ENCODE measurements at places on chromosomes 5 and 9. TPM values are rescaled to one million over a fixed set of nuclear protein-coding genes. Genes with fewer than 3 reads are reported as not detected.

LCN1 gene
- not detected for polyA plus RNA-seq

HMMR gene
- not detected for polyA plus RNA-seq

HACD4 gene
- 0.16 TPM for polyA plus RNA-seq

HSPA4 gene
- polyA plus RNA-seq, result 176 TPM

SV2C gene
- polyA plus RNA-seq, result 53.8 TPM

NXNL2 gene
- not detected for polyA plus RNA-seq

NHP2 gene
- polyA plus RNA-seq, result 189 TPM

LVRN gene
- not detected for polyA plus RNA-seq

KLF4 gene
- polyA plus RNA-seq, result 2.0 TPM

PCDH12 gene
- 0.03 TPM for polyA plus RNA-seq

NUTM2F gene
- polyA plus RNA-seq, result not detected

SHISAL2B gene
- not detected for polyA plus RNA-seq

SLC6A19 gene
- polyA plus RNA-seq, result not detected
